ENCODE measurements at places on chromosomes 6 and 20.

DNA sequence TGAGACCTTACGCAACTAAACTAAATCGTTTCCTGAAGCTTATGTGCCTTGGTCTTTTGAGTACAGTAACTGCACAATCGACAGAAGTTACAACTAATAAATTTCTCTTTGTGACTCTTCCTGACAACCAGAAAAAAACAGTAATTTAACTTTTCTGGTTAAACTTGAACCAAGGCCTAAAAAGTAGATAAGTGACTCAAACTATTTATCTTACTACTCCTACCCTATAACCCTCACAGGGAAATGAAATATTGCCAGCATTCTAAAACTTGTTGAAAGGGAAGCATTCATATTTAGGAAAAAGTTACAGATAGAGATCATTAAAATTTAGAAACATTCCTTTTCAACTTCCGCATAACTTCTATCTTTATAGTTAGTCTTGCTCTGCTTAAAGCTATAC lies 1034.4 kb downstream of the EYS start:
- no peak for DNase-seq

GRCh38 chr6:131524695-131525336 lies 48.2 kb upstream of the ARG1 start:
- no peak for DNase-seq

GRCh38 chr6:84136364-84137050 lies 90.9 kb downstream of the CEP162 start:
- no peak for DNase-seq

DNA sequence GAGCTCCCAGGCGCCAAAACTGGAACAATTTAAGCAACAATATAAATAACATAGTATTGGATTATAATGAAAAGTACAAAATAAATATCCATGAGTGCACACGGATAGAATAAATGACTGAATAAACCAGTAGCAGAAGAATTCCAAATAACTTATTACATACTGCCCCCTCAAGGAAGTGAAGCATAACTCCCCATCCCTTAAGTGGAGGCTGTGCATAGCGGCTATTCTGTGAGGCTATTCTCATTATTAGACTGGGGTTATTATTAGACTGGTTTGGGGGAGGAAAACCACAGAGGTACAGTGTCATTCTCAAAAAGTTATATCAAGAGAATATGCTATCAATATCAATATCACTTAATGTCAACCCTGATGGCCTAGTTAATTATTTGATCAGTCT lies 94.4 kb upstream of the SIRPA start:
- no peak for DNase-seq

DNA sequence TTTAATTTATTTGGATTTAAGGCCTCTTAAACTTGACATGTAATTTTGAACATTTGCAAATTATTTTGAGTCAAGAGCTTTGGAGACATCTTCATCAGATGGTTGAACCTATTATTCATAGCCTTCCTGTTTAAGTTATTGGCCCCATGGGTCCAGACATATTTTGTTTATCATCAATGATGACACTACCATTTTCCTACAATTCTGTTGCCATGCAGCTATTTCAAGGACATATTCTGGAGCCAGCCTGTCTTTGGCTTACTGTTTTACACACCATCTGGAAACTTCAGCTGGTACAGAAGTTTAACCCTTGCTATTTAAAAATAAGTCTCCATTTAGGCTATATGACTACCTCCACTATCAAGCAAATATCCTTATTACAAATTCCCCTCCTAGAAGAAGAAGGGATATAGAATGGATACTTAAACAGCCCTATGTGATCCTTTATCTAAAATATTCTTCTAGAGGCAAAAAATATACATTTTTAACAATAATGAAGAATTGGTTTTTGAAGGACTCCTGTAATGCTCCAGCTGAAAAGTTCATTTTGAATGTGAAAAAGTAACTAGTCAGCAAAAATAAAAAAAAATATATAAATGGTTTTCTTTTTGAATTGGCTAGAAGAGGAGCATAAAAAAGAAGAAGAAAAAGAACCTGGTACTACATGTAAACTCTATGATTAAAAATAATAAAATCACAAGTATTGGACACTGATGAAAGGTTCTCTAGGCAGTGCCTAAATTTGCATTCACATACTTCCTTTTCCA lies 544.0 kb upstream of the HS3ST5 start:
- DNase-seq, result no peak

DNA sequence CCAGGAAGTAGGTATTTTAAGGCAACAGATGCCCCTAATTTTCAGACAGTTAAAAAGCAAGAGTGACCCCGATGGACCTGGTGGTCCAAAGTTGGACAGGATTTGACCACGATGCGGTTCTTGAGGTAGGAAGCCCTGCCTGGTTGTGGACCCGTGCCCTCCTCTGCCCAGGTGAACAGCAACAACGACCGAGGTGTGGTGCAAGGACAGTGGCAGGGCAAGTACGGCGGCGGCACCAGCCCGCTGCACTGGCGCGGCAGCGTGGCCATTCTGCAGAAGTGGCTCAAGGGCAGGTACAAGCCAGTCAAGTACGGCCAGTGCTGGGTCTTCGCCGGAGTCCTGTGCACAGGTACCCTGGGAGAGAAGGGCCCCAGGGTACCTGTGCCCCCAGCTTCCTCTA lies 18.7 kb downstream of the TGM6 start:
- DNase-seq, result no peak

DNA sequence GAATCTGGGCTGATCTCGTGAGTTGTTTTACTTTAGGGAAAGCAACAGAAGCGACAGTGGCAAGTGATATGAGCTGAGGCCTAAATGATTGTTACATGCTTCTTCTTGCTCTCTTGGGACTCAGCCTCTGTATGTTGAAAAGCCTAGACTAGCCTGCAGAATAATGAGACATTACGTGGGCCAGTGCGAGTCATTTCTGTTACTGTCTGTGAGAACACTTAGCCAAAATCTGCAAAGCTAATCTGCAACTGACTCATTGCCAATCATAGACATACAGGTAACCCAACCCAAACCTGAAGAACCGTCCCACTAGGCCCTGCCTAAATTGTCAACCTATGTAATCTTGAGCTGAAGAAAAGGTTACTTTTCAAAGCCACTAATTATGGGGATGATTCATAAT lies 77.4 kb upstream of the F13A1 start:
- no peak for DNase-seq

- no peak for DNase-seq
These were observed 45.6 kb downstream of the GFOD1 start for GRCh38 chr6:13441778-13442177.

DNA sequence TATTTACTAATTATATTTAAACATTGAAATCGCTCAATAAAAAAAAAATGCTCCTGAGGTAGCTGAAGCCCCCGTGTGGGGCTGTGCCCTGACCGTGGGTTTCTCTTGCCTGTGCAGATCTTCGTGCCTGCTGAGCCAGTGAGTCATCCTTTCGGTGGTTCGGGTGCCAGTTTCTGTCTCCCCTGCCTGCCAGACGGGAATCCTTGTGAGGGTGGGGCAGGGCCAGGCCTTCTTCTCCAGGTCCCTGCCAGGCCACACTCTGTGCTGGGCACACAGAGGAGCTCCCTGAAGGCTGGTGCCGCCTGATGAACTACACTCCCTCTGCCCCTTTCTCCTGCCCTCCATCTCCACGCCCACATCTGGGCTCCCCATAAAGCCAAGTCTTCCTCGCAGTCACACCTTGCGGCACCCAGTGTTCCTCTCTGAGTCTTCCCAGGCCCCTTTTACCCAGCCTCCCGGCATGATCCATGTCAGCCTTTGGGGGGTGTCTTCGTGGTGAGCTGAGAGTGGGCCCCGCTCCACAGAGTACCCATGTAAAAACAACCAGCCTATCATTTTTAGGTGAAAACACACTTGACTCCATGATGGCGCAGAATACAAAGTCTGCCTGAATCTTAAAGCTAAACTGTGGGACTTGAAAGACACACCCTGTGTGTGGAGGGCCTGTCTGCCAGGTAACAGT lies 19.3 kb downstream of the FGD2 start:
- DNase-seq, result no peak

DNA sequence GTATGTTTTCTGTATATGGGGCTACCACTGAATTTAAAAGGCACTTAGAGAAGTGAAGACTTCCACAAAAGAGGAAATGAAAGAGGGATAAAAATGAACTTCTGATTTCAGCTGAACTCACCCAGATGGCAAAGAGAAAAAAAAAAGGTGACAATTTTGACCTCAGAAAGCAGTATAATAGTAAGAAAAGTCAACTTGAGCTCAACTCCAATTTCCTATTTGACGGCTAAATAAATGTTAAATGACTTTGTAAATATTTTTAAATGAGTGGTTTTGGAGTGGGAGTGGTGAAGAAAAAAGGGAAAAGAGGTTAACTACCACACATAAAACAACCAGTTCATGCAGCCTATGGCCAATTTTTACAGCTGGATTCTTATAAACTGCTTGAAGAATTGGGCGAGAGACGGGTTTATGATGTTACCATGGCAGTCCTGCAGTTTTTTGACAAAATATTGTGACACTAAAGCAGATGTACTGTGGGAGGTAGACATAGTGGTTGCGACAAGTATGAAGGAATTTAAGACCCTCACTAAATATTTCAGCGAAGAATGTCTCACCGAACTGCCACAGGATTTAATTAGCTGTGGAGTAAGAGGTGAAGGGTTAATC lies 49.8 kb upstream of the ADTRP start:
- no peak for DNase-seq

DNA sequence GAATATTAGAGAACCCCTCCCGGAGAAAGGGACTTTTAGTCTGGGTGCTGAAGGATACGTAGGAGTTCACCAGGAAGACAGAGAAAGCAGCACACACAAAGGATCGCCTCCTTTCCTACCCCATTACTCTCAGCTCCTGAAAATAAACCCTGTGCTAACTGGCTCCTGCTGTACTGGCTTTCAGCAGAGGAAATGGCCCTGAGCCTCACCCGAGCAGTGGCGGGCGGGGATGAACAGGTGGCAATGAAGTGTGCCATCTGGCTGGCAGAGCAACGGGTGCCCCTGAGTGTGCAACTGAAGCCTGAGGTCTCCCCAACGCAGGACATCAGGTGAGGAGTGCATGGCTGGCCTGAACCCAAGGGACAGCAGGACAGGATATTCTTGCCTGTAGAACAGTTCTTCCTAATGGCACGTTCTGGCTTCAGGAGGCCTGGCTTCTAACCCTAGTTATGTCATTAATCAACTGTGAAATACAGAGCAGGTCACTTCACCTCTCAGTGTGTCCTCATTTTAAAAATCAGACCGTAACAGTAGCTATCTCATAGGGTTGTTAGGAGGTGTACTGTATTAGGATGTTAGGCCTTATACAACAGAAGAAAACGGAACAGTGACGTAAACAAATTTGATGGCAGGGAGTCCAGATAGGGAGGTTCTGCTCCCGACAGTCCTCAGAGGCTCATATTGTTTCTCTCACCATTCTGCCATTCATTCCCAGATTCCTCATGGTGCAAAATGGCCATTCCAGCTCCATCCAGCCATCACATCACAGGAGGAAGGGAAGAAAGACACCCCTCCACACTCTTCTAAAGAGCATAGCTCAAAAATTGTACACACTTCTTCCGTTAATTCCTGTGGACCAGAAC lies 1.8 kb downstream of the RBCK1 start:
- DNase-seq, result no peak
